ENCODE measurements at places on chromosomes 6 and 20. TPM values are rescaled to one million over a fixed set of nuclear protein-coding genes. Genes with fewer than 3 reads are reported as not detected.

Gene PRPF6
- 52.6 TPM for total RNA-seq

Gene SLC26A8
- not detected for total RNA-seq

Gene TENT5A
- total RNA-seq: 1.0 TPM

Gene EPPIN
- not detected for total RNA-seq

Gene MAS1
- total RNA-seq: not detected

Gene CLIC1
- total RNA-seq: 500 TPM

Measured in A549 treated with DMSO at 1 μM for 4 hours (cell line).